ENCODE measurements at places on chromosomes 11 and 22.

DNA sequence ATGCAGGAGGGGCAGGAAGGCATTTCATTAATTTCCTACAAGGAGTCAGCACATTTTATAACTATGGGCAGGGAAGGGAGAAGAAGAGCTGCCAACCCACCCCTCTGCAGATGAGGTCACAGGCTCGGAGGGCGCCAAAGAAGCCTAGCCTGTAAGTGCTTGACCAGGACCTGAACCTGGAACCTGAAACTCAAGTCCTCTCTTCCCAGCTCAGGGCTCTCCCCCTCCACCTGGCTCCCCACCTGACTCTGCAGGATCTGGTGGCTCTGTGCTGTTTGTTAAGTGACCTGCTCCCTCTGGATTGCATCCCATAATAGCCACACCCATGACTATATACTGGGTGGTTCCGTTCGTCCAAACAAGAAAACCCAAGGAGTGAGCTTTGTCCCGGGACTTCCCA lies 27.3 kb downstream of the SCGB1A1 start:
- no peak for DNase-seq

GRCh38 chr22:44731357-44731970 lies 20.9 kb upstream of the ARHGAP8 start:
- DNase-seq: no peak

GRCh38 chr22:24696551-24697001 lies 77.9 kb downstream of the PIWIL3 start:
- no peak for DNase-seq

- no peak for DNase-seq
Measured at GRCh38 chr11:73439002-73439843, 63.0 kb downstream of the RELT start.

DNA sequence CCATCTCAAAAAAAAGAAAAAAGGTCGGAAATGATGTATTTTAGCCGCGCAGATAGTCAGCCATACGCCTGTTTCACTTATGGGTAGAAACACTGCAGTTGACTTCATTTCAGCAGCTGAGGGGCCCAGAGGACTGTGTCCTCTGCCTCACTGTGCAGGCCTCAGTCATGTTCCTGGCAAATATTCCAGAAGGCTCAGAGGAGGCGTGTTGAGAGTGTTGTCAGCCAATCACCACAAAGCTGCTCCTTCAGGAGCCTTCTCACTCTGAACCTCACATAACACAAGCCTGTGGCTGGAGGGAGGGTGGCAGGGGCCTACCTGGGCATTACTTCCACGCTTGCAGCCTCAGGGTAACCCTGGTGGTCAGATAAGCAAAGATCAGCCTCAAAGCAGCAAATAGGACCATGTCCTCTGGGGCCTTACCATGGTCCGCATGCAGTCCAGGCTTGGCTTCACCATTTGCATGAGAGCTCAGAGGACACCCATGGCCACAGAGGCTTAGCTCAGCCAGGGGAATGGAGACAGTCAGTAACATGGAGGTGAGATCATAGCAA lies 17.3 kb upstream of the TREH start:
- no peak for DNase-seq

DNA sequence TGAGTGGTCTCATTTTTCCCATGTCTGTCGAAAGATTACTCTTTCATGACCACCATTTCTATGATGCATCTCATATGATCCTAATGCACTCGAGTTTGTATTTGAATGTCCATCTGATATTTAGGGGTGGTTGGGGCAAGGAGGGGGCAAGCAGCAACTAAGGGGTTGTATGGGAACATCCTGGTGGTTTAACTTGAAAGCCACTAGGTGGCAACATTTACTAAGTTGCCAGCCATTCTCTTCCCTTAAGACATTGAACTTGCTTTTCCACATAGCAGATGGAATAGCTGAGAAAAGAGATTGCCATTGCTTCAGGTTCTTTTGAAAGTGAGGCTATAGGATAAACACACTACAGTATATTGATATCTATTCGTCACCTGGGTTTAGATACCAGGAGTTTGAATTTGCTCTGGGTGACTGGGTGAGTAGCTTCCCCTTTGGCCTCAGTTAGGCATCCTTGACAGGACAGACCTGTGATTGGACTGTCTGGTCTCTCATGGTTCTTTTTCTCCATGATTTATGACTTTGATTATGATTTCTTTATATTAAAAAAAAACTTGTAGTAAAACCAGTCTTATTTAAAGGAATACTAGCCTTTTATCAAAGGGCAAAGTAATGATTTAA lies 32.4 kb downstream of the NF2 start:
- DNase-seq: peak; percentile 71

DNA sequence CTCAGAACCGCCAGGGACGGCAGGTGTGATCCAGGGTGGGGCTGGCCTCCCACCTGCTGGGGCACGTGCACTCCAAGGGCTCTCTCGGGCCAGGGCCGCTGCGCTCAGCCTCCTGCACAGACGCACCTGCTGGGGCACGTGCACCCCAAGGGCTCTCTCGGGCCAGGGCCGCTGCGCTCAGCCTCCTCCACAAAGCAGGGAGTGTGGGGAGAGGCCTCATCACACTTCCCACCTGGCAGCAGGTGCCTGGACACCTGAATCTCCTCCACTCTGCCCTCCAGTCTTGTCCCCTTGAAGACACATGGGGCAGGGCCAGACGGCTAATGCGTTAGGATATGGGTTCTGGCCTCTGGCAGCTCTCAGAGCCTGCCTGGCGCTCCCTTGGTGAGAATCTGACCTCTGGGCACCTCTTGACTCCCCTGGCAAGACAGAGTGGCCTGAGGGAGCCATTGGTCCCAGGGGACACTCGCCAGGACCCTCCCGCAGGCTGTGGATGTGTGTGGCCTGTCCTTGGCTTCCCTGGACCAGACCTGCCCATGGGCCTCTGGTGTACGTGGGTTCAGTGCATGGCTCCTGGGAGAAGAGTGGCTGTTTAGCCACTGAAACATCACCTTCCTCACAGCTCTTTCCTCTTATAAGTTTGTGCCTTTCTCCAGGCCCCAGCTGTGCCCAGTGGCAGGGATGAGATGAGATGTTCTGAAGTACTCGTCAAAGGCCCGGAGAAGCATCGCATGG lies 73.5 kb downstream of the BRD1 start:
- DNase-seq: no peak

DNA sequence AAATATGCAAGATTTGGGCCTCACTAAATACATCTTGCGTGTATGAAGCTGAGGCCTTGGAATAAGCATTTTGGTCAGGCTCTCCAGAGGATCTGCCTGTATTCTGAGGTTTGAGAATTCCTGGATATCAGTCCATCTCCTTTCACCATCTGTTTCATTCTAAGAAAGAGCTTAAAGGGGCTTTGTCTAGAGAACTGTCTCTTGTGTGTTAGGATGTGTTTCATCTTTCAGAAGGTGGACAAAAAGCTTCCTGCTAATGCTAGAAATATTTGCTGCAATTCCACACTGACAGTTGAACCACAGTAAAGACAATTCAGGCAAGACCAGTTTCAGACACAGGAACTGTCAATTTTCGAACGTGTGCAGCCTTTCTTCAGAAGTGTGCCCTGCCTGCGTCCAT lies 185.4 kb downstream of the DBX1 start:
- no peak for DNase-seq

DNA sequence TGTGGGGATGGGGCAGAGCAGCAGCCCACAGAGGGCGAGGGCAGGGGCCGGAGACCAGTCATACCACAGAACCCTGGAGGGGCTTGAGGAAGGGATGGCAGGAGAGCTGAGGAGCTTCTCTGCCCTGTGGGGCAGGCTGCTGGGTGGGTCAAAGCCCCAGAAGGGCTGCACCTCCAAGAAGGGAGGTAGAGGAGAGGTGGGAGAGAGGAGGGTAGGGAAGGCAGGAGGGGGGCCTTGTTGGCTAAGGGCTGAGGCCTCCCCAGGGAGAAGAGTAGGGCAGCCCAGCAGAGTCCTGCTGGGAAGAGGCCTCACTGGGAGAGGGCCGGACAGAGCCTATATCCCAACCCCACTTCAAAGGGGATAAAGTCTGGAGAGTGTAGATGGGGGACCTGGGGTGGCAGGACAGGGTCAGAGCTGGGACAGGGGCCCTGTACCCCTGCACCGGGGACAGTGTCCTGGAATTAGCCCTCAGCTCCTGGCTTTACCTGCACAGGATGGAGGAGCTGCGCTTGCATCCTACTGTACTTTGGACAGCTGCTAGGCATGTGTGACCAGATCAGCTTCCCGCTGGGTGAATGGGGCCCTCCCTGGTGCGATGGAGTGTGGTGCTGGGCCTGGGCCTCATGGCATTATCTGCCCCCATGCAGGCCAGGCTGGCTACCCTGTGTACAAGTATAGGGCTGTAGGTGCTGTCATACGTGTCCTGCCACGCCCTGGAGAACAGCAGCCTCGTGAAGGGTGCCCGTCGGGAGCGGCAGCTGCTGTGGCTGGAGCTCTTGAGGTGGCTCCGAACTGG lies 7.3 kb downstream of the DGCR6L start:
- no peak for DNase-seq

- peak; percentile 90 for DNase-seq
Measured at GRCh38 chr11:121572571-121573059, 119.8 kb upstream of the SORL1-AS1 start.

DNA sequence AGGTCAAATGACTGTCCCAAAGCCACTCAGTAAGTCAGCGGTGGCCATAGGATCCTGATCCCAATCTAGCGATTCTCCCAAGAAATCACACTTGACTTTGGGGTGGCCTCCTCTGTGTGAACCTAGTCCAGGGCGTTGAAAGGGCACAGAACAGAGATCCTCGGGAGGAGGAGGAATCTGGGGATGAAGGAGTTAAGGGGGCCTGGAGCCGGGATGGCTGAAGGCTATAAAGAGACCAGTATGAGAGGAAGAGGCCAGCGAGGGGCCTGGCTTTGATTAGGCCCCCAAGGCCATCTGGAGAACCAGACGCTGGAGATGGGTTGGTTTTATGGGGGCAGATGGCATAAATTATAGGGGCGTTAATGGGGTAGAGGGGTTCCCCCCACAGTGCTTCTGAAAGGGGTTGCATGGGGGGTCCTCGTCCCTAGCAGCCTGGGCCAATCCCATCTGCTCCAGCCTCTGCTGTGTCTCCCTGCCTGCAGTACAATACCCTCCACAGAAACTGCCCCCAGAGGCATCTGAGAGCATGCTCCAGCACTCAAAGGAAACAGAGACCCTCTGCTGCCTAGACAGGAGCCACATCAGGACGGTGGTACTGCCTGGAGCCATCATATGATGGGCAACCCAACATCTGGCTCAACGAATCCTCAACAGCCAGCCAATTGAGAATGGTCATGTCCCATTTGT lies 35.2 kb upstream of the TRIM29 start:
- no peak for DNase-seq

DNA sequence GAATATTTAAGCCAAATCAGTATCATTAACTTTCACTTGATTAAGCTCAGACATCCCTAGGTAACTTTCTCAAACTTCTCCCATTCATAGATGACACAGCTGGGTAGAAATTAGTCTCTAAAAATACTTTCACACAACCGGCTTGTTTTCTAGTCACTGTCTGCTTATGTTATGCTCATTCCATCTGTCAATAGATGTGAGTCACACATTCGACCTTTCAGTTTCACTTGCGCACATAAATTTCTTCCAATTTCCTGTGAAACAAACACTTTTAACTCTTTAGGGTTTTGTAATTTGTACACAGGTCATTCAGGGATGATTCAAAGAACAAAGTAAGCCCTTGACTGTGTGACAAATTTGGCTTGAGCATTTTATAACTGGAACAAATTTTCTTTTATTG lies 723.0 kb downstream of the KCNA4 start:
- no peak for DNase-seq
